ENCODE measurements at places on chromosomes 4 and X.

DNA sequence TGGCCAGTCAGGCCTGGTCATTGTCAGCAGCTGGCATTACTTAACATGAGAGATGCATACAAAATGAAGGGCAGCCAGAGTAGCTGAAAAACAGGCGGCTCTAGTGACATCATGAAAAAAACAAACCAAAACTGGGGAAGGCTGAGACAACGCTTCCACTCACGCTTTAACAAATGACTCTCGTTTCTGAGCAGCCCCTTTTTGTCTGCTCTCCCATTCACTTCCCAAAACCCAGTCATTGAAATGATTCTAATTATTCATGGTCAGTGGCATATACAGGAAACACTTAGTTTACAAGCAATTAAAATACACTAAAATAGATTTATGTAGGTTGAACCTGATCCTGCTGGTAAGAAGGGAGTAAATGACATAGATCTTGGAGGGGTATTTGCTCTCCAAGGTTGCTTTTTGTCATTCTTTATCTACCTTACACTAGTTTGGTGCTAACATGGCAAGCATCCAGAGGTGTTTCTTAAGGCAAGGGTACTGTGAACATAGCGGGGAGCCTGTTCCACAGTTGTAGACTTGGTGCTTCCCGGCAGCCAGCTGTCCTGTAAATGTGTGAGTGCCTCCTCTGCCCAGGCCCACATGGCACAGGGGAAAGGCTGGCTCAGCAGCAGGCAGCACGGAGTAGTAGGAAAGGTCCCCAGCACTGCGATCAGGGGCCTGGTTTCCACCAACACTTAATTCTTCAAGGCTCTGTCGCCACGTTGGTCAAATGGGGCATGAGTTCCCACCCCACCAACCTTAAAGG lies 61.2 kb upstream of the CITED1 start:
- no peak for DNase-seq

GRCh38 chrX:145673841-145674240 lies 143.8 kb upstream of the SLITRK2 start:
- no peak for DNase-seq

GRCh38 chr4:170581322-170581721 lies 491.6 kb upstream of the AADAT start:
- no peak for DNase-seq

GRCh38 chrX:2635342-2635741 lies 55.8 kb upstream of the CD99 start:
- no peak for DNase-seq

DNA sequence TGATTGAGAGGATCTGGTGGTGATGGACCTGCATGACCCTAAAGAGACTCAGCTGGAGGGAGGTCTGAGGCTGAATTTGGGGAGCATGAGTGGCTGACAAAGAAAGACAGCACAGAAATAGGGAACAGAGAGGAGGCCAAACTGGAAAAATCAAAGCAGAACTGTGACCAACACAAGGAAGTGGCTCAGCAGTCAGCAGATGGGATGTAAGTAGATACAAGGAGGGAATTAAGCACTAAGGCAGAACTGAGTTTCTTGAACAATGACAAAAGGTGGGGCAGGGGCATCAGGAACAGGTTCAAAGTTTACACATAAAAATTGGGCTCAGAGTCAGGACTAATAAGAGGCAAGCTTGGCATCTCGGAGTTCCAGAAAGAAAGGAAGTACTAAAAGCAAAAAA lies 144.3 kb upstream of the KLF3 start:
- no peak for DNase-seq

DNA sequence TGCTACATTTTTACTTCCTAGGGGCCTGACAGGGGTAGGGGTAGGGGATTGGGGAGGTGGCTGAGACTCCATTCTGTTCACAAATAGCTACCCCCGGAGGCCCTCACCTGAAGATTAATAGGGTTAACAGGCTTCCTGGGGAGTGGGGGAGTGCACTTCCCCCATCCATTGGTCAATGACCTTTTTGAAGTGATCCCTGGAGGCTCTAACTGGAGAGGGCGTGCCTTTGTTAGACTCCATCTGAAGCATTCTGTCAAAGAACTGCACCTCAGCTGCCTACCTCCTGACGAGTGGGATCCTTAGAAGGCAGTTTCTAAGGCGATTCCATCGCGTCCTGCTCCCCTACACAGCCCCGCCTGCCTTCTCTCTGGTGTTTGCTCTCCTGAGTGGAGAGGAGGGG lies 10.0 kb upstream of the MTM1 start:
- DNase-seq, result no peak

GRCh38 chr4:181213551-181213950 lies 1029.7 kb upstream of the TENM3 start:
- DNase-seq, result no peak

GRCh38 chr4:105765690-105766407 lies 57.3 kb downstream of the GSTCD start:
- peak; percentile 2 for DNase-seq

DNA sequence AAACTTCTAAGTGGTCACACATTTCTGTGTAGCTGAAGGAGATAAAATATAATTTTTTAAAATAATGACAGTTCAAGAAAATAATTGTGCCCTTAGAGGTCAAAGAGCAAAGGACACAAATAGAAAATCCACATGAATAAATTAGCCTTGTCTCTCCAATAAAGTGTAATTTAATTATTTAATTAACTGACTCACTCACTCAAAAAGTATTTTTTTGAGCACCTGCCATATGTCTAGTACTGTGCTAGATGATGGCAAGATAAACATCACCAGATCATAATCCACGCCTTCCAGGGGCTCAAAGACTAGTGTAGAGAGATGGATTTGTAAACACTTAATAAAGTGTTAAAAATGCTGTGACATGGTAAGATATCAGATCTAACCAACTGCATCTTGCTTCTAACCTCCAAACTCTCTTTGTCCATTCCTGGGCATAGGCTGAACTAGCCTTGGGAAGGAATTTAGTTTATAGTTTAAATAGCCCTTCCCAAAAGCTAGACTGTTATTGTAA lies 112.5 kb downstream of the SCLT1 start:
- no peak for DNase-seq

DNA sequence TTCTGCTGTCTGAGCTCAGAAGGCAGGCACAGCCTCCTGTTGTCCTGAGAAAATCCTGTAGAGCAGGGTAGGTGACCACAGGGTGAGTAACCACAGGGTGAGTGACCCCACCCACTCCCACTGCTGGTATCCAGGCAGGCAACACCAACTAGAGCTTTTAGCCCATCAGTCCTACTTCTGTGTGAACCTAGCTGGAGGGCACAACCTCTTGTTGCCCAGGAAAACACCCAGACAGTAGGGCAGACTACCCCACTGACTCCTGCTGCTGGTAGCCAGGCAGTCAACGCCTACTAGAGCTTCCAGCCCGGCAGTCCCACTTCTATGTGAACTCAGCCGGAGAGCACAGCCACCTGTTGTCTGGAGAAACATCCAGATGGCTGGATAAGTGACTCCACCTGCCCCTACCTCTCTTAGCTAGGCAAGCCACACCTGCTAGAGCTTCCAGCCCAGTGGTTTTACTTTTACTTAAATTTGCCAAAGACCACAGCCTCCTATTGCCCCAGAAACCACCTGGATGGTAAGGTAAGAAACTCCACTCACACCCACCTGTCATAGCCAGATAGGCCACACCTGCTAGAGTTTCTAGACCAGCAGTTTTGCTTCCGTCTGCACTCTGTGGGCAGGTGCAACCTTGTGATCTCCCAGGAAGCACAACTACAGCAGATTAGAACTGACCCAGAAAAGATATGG lies 371.6 kb downstream of the INPP4B start:
- no peak for DNase-seq

GRCh38 chr4:182604161-182604622 lies 313.0 kb downstream of the DCTD start:
- DNase-seq, result no peak
